NB4 (cell line): ENCODE measurements at places on chromosomes 11 and 22.

GRCh38 chr11:7648264-7648663 is 25.0 kb downstream of the CYB5R2 start:
- DNase-seq = no peak

DNA sequence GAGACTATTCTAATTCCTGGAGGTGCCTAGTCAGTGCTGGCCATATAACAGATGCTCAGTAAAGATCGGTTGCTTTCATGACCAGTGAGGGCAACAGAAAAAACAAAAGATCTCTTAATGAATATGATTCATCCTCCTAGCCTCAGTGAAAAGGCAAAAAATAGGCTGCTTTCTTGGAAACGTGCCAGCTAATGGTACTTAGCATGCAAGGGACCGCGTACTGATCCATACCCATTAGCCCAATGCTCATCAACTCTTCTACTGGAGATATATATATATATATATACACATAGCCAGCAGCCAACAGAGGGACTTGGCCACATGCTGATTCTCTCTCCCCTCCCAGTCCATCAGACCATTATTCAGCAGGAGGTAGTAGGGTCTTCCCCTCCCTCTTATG is 320.4 kb downstream of the KIRREL3 start:
- no peak for DNase-seq

GRCh38 chr11:73099512-73100266 is 42.4 kb downstream of the FCHSD2 start:
- DNase-seq = no peak

GRCh38 chr22:30348809-30349208 is 7.9 kb downstream of the SF3A1 start:
- DNase-seq = no peak

DNA sequence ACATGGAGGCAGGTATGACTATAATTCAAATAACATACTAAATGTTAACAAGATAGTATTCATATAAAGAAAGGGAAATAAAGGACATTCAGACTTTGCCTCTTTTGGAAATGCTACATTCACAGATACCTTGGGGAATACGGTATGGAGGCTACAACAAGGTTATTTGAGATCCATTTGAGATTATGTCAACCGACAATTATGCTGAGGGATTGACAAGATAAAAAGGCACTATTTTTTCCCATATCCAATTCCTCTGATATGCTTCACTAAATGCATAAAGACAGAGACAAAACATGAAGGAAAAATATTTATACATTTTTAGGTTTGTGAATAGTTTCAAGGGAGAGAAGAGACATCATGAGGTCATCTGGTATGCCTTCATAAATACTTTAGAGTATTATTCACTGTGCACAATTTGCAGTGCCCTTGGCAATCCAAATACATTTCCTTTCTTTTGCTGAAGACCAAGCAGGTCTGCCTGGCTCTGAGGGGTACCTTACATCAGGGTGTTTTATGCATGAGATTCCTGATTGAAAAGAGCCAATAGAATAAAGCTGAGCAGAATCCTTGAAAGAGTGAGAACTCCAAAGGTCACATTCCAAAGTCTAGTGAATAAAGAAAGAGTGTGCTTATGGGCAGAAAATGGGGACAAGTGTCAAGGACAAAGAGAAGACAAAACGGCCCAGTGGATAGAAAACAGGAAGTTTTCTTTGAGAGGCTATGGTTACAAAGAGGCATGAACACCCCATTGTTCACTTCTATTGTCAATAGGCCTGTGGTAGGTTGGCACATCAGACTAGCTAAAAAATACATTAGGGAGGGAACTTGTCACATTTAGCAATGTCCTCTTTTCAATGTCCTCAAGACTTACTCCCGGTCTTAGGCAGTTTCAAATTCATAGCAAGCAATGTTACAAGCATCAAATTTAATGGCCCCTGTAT is 455.8 kb downstream of the LRRC4C start:
- no peak for DNase-seq

- peak; percentile 75 for DNase-seq
Measured at GRCh38 chr22:40178417-40179409, 988 bp downstream of the TNRC6B start.

GRCh38 chr11:121372671-121373429 is 79.3 kb upstream of the SORL1 start:
- peak; percentile 40 for DNase-seq

DNA sequence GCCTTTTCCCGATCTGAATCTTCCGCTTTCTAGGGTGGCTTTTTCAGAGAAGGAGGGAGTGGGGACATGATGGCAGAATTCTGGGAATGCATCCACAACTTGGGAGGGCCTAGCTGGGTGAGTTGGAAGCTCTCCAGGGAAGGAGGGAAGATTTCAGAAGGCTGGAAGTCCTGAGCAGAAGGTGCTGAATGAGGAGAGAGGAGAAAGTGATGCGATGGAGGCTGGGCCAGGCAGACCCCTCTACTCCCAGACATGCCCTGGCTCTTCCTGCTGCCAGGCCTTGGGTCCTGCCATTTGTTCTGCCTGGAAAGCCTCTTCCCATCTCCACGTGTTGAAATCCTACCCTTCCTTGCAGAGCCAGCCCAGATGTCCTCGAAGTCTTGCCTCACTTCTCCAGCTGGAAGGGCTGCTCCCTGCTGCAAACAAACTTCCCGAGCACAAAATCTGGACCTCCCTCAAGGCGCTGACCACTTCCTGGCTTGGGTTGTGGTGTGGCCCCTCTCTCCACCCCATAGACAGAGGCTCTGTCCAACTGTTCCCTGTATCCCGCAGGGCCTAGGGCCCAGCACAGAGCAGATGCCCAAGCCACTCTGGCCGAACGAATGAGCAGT is 16.8 kb downstream of the LRRC32 start:
- no peak for DNase-seq

- DNase-seq = no peak
Measured at GRCh38 chr22:45880091-45880715, 96.8 kb downstream of the WNT7B start.

DNA sequence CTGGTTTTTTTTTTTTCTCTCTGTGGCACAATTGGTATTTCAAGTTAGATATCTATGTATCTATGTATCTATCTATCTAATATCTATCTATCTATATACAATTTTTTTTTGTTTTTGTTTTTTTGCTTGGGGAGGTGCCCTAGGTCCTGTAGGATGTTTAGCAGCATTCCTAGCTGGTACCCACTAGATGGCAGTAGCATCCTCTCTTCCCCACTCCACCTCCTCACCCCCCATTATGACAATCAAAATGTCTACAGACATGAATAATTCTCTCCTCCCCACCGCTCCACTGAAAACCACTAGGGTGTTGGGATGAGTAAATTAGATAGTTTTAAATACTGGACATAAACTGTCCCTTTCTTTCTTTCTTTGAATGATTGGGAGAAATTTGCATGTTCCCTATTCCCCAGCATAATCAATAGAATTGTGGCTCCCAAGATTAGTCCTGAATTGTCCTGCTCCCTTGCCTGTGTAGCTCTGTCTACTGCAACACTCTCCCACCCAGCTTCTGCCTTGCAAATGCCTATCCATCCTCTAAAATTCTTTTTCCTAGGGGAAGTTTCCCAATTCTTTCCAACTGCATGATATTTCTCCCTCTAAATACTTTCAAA is 1152.4 kb downstream of the LRRC4C start:
- DNase-seq = peak; percentile 56

- DNase-seq = no peak
Measured at GRCh38 chr11:84648471-84648870, 978.7 kb downstream of the DLG2 start.

- peak; percentile 72 for DNase-seq
Measured at GRCh38 chr22:35631597-35631996, 14.5 kb upstream of the MB start.

DNA sequence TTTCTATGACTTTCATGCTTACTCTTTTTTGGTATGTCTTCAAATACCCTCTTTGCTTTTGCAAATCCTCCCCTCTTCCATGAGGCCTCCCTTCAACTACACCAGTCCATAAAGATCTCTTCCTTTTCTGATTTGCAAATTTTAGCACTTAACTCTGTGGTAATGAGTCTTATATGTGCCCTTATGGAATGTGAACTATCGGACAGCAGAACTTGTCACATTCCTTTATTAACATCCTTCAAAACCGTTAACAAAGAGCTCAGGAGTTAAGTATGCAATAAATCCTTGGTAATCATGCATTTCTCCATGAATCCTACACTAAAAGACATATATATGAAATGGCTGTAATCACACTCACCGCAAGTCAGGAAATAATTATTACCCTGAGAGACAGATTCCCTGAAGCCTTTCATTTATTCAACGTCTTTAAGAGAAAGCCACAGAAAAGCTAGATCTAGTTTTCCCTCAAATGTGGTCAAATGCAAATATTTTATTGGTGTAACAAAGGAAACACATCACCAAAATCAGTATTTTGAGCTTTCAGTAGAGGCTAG is 7.4 kb downstream of the CLNS1A start:
- DNase-seq = no peak

DNA sequence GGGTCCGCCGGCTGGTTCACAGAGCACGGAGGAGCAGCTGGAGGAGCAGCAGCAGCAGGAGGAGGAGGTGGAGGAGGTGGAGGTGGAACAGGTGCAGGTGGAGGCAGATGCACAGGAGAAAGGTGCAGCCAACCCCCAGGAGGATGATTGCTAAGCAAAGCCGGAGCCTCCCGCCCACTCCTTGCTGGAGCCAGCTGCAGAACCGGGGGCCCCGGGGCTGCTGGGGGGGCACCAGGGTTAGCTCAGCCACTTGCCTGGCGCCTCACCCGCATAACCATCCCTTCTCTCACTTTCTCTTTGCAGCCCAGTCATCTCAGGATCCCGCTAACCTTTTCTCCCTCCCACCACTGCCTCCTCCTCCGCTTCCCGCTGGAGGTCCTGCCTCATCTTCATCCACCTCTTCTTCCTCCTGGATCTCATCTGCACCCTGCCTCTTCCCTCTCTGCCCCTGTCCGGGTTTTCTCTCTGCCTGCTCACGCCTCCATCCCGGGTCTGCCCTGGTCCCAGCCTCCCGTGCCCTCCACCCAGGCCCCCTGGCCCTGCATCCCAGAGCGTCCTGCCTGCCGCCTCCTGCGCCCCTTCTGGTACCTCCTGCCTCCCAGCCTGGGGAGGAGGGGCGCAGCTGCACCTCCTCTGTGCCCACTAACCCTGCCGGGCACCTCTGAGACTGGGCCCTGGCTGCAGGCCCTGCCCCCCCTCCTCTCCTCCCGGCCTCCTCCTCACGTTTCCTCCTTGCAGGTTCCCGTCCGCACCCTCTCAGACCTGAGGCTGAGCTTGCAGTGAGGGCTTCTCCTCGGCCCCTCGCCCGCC is 9.5 kb downstream of the KCTD17 start:
- no peak for DNase-seq

DNA sequence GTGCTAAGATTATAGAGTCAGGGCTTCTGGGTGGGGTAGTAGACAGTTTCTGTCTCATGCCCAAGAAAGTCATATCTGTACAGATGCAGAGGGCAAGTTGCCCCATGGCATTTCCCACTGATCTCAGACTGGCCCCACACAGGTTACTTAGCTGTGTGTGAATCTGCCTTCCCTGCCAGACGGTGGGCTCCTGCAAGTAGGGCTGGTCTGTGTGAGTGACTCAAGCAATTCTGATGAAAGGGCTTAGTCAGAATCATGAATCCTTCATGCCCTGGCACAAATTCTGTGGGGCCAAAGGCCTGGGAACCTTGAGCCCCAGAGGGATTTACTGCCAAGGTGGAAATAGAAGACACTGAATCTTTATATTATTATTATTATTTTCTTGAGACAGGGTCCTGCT is 30.4 kb downstream of the USH1C start:
- DNase-seq = no peak

DNA sequence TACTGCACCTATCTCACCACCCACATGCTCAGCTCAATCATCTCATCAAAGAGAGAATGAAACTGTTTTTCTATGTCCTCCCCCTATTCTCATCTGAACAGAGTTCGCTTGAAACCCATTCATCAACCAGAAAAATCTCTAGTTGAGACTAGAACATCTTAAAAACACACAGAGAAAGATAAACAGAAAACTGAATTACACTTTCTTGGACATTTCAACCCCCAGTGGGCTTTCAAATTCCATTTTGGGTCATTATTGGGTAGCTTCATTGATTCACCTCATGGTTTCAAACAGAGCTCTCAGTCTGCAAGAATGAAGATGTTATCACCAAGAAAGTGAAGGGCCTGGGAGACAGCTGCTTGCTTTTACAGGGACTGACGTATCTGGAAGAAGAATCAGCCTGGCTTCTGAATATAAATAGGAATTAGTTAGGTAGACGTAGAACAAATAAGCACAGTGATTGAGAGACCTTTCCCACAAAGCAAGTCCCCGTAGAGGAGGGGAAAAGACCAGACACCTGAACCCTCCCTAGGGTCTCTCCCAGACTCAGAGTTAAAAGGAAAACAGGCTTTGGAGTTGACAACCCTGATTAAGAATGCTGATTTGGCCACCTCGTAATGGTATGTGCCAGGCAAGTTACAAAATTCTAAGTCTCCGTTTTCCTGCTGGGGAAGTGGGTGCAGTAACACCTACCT is 155.7 kb downstream of the BBOX1 start:
- DNase-seq = no peak

DNA sequence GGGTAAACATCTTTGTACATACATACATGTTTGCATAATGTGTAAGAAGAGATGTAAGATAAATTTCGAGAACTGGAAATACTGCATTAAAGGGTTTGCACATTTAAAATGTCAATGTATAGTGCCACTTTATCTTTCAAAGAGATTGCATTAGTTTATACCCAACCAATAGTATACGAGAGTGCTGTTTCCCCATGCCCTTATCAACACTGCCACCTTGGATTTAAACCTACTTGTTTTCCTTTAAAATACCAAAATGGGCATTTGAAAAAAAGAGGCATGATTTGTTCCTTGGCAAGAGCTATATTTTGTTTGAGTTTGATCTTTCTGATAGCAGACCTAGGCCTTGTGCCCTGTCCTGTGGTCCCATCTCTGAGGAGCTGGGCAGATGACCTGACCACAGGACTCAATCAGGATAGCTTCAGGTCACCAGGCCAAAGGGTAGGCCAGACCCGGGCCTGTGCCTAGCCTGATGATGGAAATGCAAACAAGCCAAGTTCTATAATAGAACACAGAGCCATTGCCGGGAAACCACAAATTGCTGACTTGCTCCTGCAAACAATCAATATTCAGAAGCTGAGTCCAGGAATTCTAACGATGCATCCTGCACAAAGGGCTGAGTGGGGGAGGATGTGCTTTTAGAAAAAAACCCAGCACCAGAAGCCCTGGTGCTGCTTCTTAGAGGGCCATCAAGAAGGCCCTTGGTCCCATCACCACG is 16.9 kb upstream of the ALG8 start:
- no peak for DNase-seq

DNA sequence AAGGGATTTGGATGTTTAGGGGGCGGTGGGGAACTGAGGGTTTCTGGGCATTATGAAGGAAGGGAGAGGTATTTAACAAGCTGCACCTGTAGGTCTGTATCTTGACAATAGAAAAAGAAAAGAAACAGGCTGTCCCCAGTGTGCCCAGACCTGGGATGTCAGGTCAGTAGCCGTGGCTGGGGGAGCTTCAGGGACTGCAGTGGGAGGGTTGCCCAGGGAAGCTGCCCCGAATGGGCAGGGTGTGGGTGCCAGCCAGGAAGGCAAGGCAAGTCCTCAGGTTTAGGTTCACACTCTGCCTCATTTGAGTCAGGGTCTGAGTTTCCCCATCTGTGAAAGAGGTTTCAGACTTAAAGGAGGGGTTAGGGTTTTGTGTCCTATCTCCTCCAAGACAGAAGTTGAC is 1.5 kb downstream of the INPP5J start:
- DNase-seq = no peak

- DNase-seq = no peak
Measured at GRCh38 chr11:70763606-70764005, 365.3 kb downstream of the CTTN start.

GRCh38 chr11:134357545-134357839 is 25.7 kb downstream of the GLB1L2 start:
- no peak for DNase-seq
